Suppressor macrophage treated with lipopolysaccharide for 1 hour (primary cell): ENCODE measurements at places on chromosomes 5 and 9.

GRCh38 chr5:14250084-14250695 is 107.0 kb downstream of the TRIO start:
- peak; percentile 48 for DNase-seq

DNA sequence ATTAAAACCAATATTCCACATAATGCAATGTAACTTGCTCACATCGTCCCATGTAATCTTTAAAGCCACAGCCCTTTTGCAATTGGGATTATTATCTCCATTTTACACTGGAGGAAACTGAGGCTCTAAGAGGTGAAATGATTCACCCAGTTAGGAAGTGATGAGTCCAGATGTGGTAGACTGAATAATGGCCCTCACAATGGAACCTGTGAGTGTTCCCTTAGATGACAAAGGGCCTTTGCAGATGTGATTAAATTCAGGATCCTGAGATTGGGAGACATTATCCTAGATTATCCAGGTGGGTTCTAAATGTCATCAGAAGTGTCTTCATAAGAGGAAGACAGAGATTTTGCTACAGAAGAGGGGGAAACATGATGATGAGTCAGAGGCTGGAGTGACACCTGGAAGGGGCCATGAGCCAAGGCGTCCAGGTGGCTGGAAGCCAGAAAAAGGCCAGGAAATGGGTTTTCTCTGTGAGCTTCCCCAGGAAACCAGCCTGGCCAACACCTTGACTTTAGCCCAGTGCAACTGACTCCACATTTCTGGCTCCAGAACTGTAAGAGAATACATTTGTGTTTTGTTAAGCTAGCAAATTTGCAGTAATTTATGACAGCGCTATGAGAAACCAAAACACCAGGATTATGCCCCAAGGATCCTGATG is 139.1 kb downstream of the KCNIP1 start:
- no peak for DNase-seq

DNA sequence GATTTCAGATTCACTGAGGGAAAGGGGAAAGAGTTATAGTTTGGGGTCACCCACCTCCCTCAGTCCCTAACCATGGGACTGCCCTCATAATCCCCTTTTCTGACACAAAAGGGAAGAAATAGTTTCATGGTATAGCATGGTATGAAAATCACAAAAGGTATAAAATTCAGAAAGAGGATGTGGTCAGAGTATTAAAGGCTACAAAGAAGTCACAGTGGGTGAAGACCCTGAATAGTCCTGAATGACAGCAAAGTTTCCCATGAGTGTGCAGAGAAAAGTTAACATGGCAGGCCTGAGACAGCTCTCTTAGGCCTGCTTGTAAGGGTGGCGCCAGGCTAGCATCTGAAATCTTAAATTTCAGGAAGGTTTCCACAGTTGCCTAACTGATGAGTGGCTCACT is 290.6 kb upstream of the ZNF608 start:
- DNase-seq, result no peak

DNA sequence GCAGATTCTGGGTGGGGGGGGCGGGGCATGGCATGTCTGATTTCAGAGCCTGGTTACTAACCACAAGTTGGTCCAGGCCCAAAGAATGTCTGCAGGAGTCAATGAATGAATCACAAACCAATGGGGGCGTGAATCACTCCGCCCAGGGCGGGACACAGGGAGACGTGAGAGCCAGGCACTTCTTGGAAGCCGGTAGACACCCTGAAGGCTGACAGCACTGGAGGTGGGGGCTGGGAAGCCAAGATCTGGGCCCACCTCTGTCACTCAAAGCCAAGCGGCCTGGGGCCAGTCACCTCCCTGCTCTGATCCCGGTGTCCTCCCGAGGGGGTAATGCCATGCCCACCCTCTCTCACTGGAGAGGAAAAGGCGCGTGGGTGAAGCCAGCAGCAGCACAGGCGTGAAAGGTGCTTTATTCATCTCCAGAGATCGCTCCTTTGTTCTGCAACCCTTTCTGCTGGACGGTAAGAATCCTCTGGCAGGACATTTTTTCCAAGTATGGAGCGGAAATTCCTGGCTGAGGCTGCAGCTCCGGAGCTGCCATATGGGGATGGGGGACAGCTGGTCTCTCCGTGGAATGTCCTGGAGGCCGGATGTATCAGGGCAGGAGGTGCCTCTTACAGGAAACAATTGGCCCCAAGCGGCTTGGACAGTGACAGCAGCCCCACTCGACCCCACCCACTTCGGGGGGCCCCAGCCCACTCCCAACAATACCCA is 85.0 kb downstream of the STK10 start:
- peak; percentile 58 for DNase-seq

DNA sequence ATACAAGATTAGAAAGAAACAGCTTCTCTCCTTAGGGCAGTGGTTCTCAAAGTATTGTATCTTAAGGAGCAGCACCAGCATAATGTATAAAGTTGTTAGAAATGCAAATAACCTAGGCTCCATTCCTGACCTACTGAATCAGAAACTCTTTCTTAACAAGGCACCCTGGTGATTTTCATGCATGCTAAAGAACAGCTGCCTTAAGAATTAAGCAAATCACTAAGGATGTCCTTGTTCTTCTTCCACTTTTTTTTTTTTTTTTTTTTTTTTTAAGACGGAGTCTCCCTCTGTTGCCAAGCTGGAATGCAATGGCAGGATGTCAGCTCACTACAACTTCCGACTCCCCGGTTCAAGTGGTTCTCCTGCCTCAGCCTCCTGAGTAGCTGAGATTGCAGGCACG is 1095.2 kb upstream of the EDIL3 start:
- DNase-seq, result no peak

DNA sequence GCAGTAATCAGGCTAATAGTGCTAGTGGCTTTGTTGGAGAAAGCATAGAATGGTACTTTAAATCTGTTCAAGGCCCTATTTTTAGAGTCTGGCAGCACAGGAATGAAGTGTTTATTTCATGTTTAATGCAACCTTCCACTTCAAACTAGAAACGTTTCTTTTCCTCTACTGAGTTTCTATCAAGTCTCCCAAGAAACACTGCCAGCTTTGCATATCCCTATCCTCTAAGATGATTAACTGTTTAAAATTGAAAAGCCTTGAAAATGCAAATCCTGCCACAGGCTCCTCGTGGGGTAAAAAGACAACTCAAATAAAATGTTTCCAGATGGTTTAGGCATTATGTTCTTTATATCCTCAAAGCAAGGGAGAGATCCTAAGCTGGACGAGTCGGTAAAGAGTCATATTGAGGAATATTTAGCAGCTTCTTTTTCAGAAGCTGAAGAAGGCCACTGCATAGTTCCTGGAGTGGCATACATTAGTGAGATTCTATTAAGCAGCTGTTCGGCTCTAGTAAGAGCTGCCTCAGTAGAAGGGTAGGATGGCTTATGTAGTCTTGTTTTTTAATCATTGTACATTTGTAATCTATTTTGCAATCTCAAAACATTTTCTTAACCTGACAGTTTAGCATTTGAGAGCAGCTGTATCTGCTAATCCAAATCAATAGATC is 251.2 kb downstream of the CHSY3 start:
- no peak for DNase-seq

- no peak for DNase-seq
Observed at GRCh38 chr5:86862093-86862492, 244.4 kb downstream of the COX7C start.

DNA sequence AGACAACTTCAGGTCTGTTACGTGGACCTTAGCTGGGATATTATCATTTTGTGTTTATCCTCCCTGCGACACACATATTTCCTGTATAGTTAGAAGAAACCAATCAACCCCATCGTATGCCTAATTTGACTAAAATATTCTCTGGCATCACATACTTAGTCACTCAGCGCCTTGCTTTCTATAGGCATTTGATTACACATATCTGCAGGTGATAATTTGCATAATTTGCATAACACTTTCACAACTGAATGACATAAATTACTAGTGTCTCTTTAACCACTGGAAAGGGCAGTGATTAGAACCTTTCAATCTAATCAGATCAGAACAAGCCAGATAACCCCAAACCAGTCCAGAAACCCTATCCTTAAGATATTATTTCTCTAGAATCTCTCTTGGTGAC is 390.2 kb downstream of the TLR4 start:
- DNase-seq, result no peak

DNA sequence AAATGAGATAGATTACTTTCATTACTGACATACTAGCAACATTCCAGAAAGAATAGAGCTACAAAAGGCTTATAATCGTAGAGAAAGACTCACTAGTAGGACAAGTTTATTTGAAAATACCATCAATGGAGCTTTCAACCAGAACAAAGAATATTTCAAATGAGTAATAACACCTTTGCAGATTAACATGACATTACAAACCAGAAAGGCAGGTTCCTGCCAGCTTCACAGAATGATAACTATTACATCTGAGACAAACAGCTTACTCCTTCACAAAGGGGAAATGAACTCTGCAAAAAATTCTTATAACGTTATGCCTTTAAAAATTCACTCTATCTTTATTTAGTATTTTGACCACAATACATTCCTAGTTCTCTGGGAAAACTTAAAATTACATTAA is 103.1 kb downstream of the EPB41L4A start:
- DNase-seq, result no peak

DNA sequence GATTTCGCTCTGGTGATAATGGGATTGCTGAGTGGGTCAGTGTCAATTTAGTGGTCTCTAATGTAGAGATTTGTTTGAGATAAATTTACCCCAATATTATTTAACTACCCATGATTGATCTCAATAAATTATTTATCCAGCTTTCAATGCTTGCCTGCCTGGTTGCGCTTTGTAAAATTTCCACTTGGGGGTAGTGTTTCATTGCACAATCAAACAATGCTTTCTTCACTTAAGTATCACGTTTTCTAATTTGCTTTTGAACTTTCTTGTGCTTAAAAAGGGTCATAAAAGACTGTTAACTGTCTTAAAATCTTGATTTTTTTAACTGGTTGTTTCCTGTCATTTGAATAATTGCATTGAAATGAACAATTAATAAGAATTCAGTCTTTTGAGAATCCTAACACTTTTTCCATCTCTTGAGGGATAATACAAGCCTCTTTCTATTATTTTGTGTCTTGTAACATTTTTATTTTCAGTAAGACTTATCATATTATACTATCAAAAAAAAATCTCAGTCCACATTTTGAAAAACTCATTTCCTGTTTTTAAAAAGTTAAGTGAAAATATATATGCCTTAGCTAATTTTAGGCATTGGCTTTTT is 18.7 kb downstream of the HSD17B4 start:
- peak; percentile 54 for DNase-seq

GRCh38 chr9:4306066-4306776 is 6.4 kb upstream of the GLIS3 start:
- DNase-seq, result peak; percentile 49

- peak; percentile 39 for DNase-seq
Observed at GRCh38 chr5:72465601-72466563, 41.3 kb downstream of the ZNF366 start.

DNA sequence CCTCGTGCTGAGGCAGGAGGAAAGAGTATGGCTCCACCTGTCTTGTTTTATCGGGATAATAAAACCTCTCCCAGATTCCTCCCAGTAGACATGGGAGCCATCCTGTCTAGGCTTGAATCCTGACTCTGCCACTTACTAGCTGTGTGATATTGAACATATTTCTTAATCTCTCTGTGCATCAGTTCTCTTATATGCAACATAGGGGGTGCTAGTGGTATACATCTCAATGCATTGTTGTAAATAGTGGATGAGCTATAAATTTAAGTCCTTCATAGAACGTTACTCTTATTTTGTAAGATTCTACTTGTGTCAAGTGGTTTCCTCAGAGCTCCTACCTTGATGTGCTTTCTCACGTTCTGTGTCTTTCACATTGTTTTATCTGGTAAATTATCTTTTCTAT is 417.7 kb upstream of the POU5F2 start:
- no peak for DNase-seq

DNA sequence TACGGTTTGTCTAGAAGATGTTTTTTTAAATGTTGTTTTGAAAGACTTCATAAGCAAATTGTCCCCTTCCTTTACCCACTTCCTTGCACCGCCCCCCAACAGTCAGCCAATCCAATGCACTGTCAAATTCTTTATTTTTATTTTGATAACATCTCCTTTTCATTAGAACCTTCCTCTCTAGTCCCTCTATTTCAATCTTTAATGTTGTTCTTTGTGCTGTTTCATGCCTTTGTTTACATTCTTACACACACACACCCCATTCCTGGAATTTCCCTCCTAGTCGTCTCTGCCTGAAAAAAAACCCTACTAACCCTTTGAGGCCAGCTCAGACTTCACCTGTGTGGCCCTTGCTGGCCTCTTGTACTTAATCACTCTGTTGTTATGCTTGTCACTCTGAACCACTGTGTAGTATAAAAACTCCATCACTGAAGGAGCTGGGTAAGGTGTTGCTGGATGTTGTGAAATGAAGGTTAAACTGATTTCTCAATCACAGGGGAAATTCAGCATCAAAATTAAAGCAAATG is 133.4 kb downstream of the UGCG start:
- DNase-seq, result no peak

DNA sequence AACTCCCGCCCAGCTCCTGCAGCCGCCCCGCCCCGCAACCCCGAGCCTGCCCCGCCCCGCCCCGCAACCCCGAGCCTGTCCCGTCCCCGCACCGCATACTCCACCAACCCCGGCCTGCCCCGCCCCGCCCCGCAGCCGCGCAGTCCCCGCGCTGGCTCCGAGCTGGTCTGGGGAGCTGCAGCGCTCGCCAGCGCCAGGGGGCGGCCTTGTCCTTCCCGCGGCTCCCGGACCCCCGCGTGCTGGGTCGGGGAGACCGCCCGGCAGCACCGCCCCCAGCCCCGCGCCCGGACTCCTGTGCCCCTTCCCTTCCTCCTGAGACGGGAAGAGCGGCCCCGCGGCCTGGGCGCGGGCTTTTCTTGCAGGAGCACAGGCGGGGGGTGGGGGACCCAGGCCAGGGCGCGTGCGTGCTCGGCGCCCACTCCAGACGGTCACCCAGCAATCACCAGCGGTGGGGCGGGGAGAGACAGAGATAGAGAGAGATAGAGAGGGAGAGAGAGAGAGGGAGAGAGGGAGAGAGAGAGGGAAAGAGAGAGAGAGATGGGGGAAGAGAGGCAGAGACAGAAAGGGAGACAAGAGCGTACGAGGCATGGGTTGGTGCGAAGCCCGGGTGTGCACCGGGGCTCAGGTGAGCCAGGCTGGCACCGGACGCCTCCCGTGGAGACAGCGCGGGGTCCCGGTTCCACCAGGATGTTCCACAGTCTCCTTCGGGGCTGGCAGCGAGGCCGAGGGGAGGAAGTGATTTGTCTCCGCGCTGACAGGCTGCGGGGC is 14.7 kb upstream of the TMEM250 start:
- no peak for DNase-seq

- peak; percentile 56 for DNase-seq
Observed at GRCh38 chr5:89276566-89277305, 393.8 kb upstream of the MEF2C start.

GRCh38 chr9:994005-994404 is 17.6 kb downstream of the DMRT3 start:
- DNase-seq, result peak; percentile 64

DNA sequence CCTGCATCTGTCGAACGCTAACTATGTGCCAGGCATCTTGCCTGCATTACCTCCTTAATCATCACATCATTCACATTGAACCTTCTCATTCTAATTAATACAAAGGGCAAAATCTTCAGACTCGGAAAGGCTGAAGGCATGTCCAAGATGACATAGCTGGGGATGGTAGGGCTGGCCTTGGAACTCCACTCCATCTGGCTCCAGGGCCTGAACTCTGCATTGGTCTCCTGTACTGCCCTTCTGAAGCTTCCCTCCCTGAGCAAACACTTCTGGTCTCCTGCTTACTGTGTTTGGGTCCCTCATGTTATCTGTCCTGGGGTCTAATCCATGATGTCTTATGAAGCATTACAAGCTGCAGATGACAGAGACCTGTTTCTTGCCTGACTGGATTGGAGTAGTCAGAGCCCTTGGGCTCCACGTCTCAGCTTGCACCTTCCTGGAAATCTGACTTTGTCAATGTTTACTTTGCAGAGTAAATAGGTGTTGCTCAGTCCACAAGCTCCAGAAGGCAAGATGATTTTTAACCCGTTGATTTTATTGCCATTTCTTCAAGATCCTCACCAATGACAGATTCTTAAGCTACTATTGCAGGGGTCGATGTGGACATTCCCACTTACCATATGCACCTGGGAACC is 106.1 kb downstream of the GALNT10 start:
- no peak for DNase-seq
